T-helper 22 cell (primary cell): ENCODE measurements at places on chromosomes 5 and 9.
A peak's percentile ranks its signal among the peaks of the same experiment; 100 is the strongest.

GRCh38 chr5:154770111-154770510 is 14.9 kb downstream of the LARP1 start:
- DNase-seq, result no peak

- no peak for DNase-seq
Observed at GRCh38 chr5:78504704-78505677, 143.6 kb downstream of the LHFPL2 start.

DNA sequence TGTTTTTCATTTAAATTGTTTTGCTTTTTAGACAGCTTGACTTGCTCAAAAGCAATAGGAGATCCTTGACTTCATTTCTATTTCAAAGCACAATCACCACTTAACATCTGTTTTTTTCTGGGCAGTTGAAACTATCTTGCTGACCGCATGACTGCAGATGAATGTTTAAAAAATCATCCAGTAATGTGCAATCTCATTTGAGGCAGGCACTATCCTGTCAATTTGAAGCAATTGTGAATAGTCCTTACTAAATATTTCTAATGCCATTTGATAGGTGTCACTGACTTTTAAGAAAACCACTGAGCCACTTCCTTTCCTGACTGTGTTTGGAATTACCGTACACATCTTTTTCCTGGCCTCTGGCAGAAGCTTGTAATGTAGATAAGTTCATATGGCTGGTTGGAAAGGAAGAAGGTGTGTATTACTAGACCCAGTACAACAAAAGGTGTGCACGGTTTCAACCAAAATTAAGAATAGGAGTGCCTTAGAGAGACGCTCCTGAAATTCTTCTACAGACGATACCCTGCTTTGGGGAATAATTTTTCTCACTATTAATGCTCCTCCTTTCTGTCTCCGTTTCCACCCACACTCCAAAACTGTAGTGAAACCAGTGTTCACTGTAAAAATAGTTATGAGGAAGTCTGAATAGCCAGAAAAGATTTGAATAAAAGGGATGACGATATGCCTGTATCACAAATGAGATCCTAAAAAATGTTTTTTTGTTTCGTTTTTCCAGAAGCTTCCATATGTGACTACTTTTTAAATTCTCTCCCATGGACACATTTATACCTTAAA is 136.7 kb upstream of the MOCS2 start:
- DNase-seq, result no peak

DNA sequence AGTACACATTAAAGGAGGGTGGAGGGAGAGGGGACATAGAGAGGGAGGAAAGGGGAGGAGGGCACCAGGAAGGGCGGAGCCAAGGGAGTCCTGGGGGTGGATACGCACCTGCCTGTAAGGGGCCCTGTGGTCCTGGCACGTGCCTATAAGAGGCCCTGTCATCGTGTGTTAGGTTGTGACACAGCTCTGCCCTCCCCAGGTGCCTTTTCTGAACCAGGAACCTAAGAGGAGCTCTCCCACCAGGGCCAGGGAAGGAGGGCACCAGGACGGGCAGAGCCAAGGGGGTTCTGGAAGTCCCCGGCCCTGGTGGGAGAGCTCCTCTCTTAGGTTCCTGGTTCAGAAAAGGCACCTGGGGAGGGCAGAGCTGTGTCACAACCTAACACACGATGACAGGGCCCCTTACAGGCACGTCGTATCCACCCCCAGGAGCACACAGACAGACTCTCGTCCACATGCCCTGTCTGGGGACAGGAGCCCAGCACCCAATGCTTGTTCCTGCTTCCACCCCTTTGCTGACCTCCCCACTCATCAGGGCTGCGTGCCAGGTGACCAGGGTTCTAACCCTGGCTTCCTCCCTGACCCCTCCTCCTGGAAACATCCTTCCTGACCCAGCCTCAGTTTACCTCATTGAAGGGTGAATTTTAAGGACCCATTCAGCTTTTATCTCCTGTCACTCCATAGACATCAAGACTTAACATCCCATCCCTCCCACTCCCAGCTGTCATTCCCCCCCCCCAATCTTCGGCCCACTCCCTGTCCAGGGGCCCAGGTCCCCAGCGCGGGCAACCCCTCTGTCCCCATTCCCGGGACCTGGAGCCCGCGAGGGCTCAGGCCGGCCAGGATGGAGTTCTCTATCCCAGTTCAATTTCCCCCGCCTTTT is 12.9 kb upstream of the OLFM1 start:
- no peak for DNase-seq

- no peak for DNase-seq
Observed at GRCh38 chr5:98066910-98067309, 706.6 kb upstream of the RGMB start.

DNA sequence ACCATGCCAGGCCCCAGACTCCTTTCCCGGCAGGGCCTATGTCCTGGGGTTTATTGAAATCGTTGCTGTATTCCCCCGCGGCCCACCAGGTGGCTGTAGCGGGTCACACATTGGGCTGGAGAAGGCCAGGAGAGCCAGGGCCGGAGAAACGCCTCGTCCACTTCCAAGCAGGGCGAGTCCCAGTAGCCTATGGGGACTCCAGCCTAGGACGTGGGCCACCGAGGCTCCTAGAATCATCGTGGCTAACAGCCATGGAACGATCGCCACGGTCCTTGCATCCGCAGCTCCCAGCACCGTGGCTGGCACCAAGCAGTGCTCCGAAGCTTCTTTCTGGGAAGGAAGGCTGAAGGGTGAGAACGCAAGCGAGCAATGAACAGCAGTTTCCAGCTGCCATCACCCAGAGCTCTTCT is 87.7 kb downstream of the ENTREP1 start:
- DNase-seq, result no peak

DNA sequence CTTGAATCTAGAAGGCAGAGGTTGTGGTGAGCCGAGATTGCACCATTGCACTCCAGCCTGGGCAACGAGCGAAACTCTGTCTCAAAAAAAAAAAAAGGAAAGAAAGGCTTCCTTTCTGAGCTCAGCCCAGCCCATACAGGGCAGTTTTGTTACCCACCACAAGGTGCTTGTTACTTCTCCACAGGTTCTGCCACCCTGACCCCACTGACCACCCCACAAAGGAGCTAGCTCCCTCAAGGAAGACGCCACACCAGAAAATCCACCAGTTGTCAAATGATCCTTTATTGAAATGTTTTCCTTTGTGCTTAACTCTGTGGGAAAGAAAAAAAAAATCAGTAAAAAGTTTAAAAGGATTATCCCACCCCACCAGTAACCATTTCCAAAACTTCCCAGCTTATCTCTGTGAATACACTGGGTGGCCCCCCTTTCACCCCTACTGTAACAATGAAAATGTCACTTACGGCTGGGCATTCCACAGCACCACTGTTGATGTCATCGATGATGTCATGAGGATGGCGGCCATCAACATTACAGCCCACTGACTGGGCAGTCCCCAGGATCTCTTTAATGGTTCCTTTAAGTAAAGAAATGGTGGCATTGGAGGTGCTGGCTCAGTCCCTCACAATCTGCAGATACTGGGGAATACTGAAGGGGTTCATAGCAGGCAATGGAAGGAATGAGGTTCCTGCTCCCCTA is 3.6 kb downstream of the RPL12 start:
- DNase-seq, result no peak

GRCh38 chr5:160330212-160330611 is 17.8 kb upstream of the CCNJL start:
- DNase-seq, result no peak

DNA sequence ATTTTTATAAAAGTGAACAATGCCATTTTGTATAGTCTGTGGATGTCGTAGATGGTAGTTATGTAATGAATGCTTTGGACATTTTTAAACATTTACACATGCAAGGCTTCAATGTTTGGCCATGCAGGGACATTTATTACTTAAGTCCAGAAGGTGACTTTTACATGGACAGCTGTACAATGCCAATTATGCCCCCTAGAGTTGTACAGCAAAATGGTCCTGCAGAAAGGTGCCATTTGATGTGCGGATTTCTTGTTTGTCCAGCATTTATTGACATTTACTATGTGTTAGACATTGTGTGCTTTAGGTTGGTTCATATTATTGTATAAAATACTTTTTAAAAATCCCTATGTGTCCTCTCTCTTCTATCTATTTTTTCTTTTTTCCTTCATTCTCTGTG is 22.5 kb upstream of the COMMD10 start:
- DNase-seq, result no peak

- DNase-seq, result no peak
Observed at GRCh38 chr5:41507501-41507900, 2.9 kb downstream of the PLCXD3 start.

DNA sequence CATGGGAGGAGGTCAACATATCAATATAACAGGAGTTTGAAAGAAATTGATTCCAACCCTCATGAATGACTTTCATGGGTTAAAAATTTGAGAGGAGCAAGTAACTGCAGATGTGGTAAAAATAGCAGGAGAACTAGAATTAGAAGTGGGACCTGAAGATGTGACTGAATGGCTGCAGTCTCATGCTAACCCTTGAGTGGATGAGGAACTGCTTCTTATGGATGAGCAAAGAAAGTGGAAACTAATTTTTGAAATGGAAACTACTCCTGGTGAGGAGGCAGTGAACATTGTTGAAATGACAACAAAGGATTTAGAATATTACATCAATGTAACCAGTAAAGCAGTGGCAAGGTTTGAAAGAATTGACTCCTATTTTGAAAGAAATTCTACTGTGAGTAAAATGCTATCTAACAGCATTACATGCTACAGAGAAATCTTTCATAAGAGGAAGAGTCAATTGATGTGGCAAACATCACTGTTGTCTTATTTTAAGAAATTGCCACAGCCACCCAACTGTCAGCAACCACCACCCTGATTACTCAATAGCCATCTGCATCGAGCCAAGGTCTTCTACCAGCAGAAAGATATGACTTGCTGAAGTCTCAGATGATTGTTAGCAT is 1683.2 kb downstream of the MAT2B start:
- no peak for DNase-seq

- no peak for DNase-seq
Observed at GRCh38 chr9:89046832-89047231, 55.6 kb downstream of the S1PR3 start.

- no peak for DNase-seq
Observed at GRCh38 chr9:97397220-97397619, 14.7 kb upstream of the TDRD7 start.

GRCh38 chr9:88388886-88389605 is 802 bp downstream of the SPIN1 start:
- no peak for DNase-seq

GRCh38 chr9:73347720-73348119 is 196.1 kb downstream of the ANXA1 start:
- no peak for DNase-seq

DNA sequence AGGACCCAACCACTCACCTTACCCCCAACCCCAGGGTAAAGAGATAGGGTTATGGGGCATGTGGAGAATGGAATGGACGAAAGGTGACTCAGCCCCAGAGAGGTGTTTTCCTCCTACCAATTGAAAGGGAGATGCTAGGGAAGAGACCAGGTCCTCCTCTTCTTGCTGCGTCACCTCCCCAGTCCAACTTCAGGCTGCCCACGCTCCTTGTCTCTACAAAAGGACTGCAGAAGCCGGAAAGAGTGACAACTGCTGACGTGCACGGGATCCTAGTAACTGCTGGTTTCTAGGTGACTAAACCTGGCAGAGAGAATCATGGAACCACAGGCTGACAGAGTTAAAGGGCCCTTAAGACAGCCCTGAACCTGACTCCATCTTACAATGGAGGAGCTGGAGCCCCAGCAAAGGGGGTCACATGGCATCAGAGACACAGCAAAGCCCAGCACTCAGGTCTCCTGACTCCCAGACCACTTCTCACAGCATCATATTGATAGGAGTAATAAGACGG is 2.2 kb downstream of the GPX3 start:
- DNase-seq, result no peak

GRCh38 chr9:18595597-18595996 is 121.6 kb downstream of the ADAMTSL1 start:
- no peak for DNase-seq

GRCh38 chr9:19127871-19128500 is 694 bp upstream of the PLIN2 start:
- DNase-seq, result peak; percentile 5

GRCh38 chr5:81164476-81164875 is 68.6 kb upstream of the CKMT2 start:
- no peak for DNase-seq

DNA sequence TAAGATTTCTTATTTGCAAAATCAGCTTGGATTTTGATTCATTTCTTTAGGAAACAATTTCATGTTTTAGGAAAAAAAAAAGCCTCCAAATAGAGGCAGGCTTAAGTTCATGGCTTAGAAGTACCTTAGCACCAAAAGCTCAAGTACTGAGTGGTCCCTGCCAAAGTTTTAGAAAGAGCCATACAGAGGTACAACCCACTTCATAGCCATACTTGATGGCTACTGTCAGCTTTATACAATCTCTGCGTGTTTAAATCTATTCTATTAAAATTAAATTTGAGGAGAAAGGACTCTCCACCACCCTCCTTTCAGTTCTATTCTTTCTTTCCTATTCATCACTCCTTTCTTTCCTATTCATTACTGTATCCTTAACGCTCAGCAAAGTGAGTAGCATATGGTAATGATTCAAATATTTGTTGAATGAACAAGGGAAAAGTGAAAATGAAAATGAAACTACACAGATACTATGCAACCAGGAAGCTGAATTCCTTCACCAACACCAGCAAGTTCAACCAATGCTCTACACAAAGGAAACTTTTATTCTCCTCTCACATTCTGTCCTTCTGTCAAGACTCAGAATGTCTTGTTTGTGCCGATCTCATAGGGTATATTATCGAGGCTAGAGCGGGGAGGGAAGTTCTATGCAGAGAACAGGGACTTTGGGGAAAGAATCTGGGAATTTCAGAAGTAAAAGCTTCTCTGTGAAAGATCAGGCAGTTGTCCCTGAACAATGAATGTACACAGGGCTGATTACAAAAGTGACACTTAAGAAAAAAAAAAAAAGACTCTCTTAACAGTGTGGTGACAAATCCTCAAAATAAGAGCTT is 138.6 kb upstream of the SPEF2 start:
- no peak for DNase-seq

DNA sequence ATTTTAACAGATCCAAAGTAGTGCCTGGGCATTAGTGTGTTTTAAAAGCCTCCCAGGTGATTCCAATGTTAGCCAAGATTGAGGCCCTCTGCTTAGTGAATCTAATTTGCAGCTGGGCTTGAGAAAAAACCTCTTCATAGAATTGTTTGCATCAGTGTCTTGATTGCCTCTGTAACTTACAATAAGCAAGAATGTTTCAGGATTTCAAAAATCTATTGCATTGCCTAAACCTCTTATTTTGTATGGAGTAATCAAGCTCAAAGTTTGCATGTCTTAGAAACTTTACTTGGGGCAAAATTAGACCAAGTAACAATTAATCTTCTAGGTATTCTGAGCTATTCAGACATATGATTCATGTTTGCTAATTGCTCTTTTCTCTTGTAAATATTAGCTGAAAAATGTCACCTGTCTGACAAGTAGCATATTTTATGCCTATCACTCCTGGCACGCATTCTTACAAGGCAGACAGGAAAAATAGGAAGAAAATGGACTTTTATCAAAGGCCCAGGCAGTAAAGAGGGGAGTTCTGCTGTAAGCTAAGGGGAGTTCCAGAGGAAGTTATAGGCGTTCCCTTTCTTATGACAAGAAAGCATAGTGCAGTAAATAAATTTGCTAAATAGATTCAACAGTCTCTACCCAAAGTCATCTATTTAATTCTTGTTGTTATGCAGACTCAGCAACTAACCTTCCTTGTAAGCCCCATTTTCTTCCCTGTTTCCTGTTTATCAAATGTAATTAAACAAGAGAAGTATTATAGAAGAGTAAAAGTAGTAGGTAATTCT is 21.0 kb downstream of the PDCD1LG2 start:
- no peak for DNase-seq

GRCh38 chr5:179905161-179905560 is 2.5 kb downstream of the TBC1D9B start:
- DNase-seq, result no peak
